ENCODE measurements at places on chromosomes 11 and 22. TPM values are rescaled to one million over a fixed set of nuclear protein-coding genes. Genes with fewer than 3 reads are reported as not detected.

Gene CRYBA4
- not detected for total RNA-seq

GRCh38 chr11:32153747-32154146 lies 62.9 kb downstream of the RCN1 start:
- H3K4me3 ChIP-seq: no peak overlapping the region
- no peaks in the 10 kb centered on the region for H3K27me3 ChIP-seq
- no peak overlapping the region for H3K27ac ChIP-seq
- no peak for DNase-seq
- H3K4me1 ChIP-seq: no peaks in the 10 kb centered on the region

- H3K36me3 ChIP-seq: peaks cover 28% of the 10 kb centered on the region
- H3K4me1 ChIP-seq: peaks cover 8% of the 10 kb centered on the region
- DNase-seq: no peak
- no peak overlapping the region for H3K27ac ChIP-seq
- no peak overlapping the region for H3K4me3 ChIP-seq
- H3K27me3 ChIP-seq: peaks cover 3% of the 10 kb centered on the region
Measured at GRCh38 chr22:19795617-19796008, 35.0 kb downstream of the TBX1 start.

DNA sequence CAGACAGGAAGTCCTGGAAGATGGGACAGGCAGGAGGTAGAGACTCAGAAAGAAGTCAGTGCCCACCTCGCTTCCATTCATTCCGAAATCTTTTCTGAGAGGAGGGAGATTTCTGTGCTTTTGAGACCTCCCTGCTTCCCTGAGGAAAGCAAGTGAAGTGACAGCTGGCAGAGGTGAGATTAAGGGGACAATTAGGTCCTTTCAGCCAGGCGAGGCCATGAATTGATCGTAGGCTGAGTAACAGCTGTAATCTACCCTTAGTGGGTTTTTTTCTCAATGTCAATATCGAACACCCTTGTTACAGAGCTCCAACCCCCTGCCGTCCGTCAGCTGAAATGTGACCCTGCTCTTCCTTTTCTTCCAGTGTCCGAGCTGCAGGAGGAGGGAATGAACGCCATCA lies 96.0 kb downstream of the PARVA start:
- H3K27me3 ChIP-seq: peaks cover 6% of the 10 kb centered on the region
- DNase-seq: peak; percentile 34
- peak overlapping the region; percentile 88 for H3K27ac ChIP-seq

Gene TSGA10IP
- not detected for total RNA-seq

DNA sequence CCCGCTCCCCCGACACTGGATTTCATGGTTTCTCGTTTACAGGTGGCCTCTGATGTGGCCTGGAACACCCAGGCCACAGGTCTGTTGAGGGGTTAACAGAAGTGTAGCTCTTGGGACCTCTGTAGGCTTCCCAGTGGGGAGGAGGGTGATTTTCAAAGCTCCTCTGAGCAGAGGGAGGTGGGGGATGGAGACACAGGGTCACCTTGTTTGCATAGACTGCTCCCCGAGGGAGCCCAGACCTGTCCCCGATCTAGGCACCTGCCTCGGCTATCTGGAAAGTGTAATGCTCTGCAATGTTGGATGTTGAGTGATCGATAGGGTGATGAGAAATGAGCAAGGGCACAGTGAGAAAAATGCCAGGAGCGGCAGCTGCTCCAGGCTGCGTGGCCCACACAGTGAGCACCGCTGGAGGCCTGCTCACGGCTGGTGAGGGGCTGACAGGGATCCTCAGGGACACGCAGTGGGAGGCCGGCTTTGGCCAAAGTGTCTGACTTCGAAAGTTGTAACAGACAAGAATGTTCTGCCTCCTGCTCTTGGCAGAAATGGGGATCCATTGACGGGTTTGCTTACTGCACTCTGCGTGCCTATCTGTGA lies 594.1 kb downstream of the BRD1 start:
- peaks cover 8% of the 10 kb centered on the region for H3K27me3 ChIP-seq
- no peak overlapping the region for H3K4me3 ChIP-seq
- no peaks in the 10 kb centered on the region for H3K4me1 ChIP-seq
- no peak overlapping the region for H3K27ac ChIP-seq
- no peak for DNase-seq
- peaks cover 9% of the 10 kb centered on the region for H3K36me3 ChIP-seq

GRCh38 chr11:88398372-88398771 lies 60.8 kb upstream of the CTSC start:
- H3K27me3 ChIP-seq: no peaks in the 10 kb centered on the region
- H3K4me3 ChIP-seq: no peak overlapping the region

Gene VWCE
- total RNA-seq: 27.3 TPM

Gene SYT13
- total RNA-seq: 7.5 TPM

Gene OR56A1
- total RNA-seq: 0.15 TPM

GRCh38 chr11:11444804-11445131 lies 91.7 kb upstream of the CSNK2A3 start:
- no peak overlapping the region for H3K27ac ChIP-seq
- H3K27me3 ChIP-seq: peaks cover 3% of the 10 kb centered on the region
- H3K4me3 ChIP-seq: no peak overlapping the region
- DNase-seq: no peak
- peaks cover 18% of the 10 kb centered on the region for H3K4me1 ChIP-seq
- H3K36me3 ChIP-seq: peaks cover 6% of the 10 kb centered on the region

GRCh38 chr11:110654456-110654855 lies 57.8 kb downstream of the ARHGAP20 start:
- no peak overlapping the region for H3K27ac ChIP-seq
- H3K4me3 ChIP-seq: no peak overlapping the region
- no peaks in the 10 kb centered on the region for H3K4me1 ChIP-seq
- no peaks in the 10 kb centered on the region for H3K27me3 ChIP-seq

GRCh38 chr11:116821050-116821918 lies 1.8 kb downstream of the APOA4 start:
- H3K4me1 ChIP-seq: no peaks in the 10 kb centered on the region
- H3K36me3 ChIP-seq: no peaks in the 10 kb centered on the region
- no peak overlapping the region for H3K4me3 ChIP-seq
- no peak for DNase-seq

- DNase-seq: no peak
- H3K27me3 ChIP-seq: no peaks in the 10 kb centered on the region
- H3K36me3 ChIP-seq: peaks cover 2% of the 10 kb centered on the region
- H3K4me1 ChIP-seq: peaks cover 5% of the 10 kb centered on the region
Measured at GRCh38 chr11:108824545-108824944, 159.7 kb downstream of the DDX10 start.

DNA sequence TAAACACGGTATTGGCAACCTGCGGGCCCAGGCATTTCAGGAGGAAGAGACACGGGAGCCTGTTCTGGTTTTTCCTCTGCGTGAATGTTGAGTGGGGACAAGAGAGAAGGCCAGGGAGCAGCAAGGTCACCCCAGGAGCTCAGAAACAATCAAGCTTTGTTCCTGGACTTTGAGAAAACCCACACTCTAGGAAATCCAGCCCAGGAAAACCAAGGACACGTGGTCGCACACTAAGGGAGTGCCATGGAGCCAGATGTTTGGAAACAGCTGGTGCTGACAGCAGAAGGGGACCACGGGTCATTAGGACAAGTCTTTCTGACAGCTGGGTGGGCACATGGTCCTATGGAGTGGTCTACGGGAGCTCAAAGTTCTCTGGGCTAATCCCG lies 44.1 kb downstream of the MYH9 start:
- H3K27ac ChIP-seq: no peak overlapping the region
- no peak for DNase-seq
- peaks cover 6% of the 10 kb centered on the region for H3K4me1 ChIP-seq

Gene NRGN
- 28.9 TPM for total RNA-seq

Gene APOA4
- total RNA-seq: not detected

DNA sequence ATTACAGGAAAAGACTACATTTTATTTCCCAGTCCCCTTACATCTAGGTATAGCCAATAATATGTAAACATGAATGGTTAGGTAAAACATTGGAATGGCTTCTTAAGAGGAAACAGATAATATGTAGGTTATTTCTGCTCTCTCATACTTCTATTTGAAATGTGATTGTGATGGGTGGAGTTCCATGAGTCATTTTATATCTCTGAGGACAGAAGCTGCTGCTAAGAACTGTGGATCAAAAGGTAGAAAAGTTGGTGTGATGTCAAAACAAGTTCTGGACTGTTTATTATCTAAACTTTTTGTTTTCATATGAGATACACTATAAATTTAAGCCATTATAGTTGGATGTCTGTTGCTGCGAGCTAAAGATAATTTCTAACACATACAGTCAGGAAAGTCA lies 799.4 kb upstream of the TENM4 start:
- no peak overlapping the region for H3K27ac ChIP-seq
- DNase-seq: no peak
- H3K4me1 ChIP-seq: no peaks in the 10 kb centered on the region
- H3K4me3 ChIP-seq: no peak overlapping the region
- peaks cover 2% of the 10 kb centered on the region for H3K27me3 ChIP-seq

DNA sequence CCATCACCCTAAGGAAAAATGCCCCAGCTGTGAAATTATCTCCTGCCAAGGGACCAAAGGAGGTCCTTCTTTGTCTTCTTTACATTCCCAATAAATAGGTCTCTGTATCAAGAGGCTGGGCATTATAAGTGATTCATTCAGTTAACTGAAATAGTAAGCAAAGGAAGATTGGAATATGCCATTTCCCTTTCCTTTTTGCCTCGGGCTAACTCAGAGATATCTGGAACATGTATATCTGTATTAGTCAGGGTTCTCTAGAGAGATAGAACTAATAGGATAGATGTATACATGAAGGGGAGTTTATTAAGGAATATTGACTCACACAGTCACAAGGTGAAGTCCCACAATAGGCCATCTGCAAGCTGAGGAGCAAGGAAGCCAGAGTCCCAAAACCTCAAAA lies 15.3 kb upstream of the CWF19L2 start:
- no peak overlapping the region for H3K4me3 ChIP-seq
- no peaks in the 10 kb centered on the region for H3K4me1 ChIP-seq
- H3K27ac ChIP-seq: no peak overlapping the region
- DNase-seq: no peak
- no peaks in the 10 kb centered on the region for H3K36me3 ChIP-seq

- no peak for DNase-seq
- no peak overlapping the region for H3K4me3 ChIP-seq
- H3K4me1 ChIP-seq: peaks cover 32% of the 10 kb centered on the region
Measured at GRCh38 chr11:12865863-12866595, 143.1 kb upstream of the RASSF10 start.

GRCh38 chr22:40624770-40625169 lies 11.7 kb downstream of the MRTFA start:
- peaks cover 5% of the 10 kb centered on the region for H3K4me1 ChIP-seq
- H3K36me3 ChIP-seq: peaks cover 13% of the 10 kb centered on the region
- no peak overlapping the region for H3K4me3 ChIP-seq
- H3K27ac ChIP-seq: no peak overlapping the region
- no peak for DNase-seq

- H3K27ac ChIP-seq: no peak overlapping the region
- H3K4me1 ChIP-seq: peaks cover 45% of the 10 kb centered on the region
- H3K27me3 ChIP-seq: peaks cover 18% of the 10 kb centered on the region
- H3K36me3 ChIP-seq: peaks cover 4% of the 10 kb centered on the region
- no peak for DNase-seq
Measured at GRCh38 chr11:115242982-115243381, 261.2 kb downstream of the CADM1 start.

Gene RAB3IL1
- 1.3 TPM for total RNA-seq

GRCh38 chr11:72519220-72519881 lies 85.0 kb upstream of the CLPB start:
- DNase-seq: no peak
- no peaks in the 10 kb centered on the region for H3K36me3 ChIP-seq
- peaks cover 2% of the 10 kb centered on the region for H3K27me3 ChIP-seq

Gene UPK3A
- not detected for total RNA-seq

GRCh38 chr22:46710806-46711205 lies 27.2 kb downstream of the CERK start:
- H3K27ac ChIP-seq: no peak overlapping the region
- H3K27me3 ChIP-seq: peaks cover 2% of the 10 kb centered on the region
- no peak overlapping the region for H3K4me3 ChIP-seq
- H3K4me1 ChIP-seq: no peaks in the 10 kb centered on the region

Gene GLYAT
- total RNA-seq: not detected

DNA sequence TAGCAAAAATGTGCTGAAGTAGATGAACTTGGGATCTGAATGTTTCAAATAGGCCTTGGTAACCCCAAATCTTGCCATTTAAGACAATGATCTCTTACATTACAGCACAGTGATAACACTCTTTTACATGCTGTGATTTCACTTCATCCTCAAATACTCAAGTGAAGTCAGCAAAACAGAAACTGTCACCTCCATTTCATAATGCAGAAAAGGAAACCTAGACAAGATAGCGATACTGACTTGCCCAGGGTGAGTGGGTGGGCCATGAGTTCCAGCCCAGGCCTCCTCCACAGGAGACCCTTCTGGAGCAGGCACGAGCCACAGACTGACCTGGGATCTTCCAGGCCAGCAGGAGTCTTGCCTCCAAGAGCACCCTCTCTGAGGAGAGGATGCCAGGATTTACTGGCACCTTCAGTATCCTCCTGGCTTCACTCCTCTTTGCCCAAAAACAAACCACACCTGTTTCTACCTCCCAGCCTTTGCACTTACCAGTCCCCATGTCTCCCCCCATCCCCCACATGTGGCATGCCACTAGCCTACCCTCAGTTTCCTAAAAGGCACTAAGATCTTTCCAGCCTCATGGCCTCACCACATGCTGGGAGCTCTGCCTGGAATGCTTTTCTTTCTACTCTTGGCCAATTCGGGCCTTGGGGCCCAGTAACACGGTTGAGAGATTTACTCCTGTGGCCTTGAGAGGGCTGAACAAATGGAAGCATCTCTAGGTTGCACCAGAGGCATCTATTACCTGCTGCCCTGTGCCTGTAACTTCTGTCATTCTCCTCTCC lies 1.9 kb upstream of the DGAT2 start:
- no peak overlapping the region for H3K27ac ChIP-seq
- H3K27me3 ChIP-seq: peaks cover 10% of the 10 kb centered on the region
- DNase-seq: no peak
- H3K4me1 ChIP-seq: no peaks in the 10 kb centered on the region
- no peak overlapping the region for H3K4me3 ChIP-seq

DNA sequence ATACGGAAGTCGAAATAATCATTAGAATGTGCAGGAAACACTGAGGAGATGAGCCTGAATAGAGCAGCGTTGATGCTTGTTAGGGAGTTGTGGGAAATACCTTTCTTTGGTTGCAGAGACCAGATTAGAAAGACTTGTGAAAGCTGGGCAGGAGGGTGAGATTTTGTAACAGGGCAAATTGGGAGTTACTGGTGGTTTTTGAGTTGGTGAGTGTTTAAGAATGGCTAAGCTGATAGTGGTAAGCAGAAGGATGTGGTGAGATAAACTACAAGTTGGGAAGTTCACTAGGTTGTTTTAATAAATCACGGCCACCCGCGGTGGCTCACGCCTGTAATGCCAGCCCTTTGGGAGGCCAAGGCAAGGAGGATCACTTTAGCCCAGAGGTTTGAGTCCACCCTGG lies 34.4 kb downstream of the MCAM start:
- no peak overlapping the region for H3K4me3 ChIP-seq
- H3K4me1 ChIP-seq: no peaks in the 10 kb centered on the region
- H3K36me3 ChIP-seq: no peaks in the 10 kb centered on the region

DNA sequence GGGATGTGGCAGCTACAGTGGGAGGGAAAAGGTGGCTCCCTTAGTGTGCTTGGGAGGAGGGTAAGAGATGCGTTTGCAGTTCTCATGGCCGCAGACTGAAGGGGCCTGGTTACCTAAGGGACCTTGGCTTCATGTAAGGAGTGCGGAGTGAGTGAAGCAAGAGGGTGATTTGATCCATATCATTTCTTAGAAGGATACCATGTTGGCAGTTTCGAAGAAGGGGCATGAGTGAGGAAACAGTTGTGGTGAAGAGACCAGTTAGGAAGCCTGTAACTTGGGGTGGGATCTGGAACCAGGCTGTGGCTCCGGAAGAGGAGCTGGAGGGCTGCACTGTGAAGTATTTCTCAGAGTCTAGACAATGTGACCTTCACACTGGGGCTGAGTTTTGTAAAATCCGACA lies 45.0 kb downstream of the ST3GAL4 start:
- H3K36me3 ChIP-seq: peaks cover 5% of the 10 kb centered on the region
- no peak for DNase-seq

- no peak overlapping the region for H3K4me3 ChIP-seq
- peaks cover 7% of the 10 kb centered on the region for H3K27me3 ChIP-seq
- no peaks in the 10 kb centered on the region for H3K4me1 ChIP-seq
- DNase-seq: no peak
- H3K27ac ChIP-seq: no peak overlapping the region
Measured at GRCh38 chr22:48722661-48723060, 1105.0 kb downstream of the BRD1 start.
